RWPE1 (cell line): ENCODE measurements at places on chromosomes 2 and 18.

DNA sequence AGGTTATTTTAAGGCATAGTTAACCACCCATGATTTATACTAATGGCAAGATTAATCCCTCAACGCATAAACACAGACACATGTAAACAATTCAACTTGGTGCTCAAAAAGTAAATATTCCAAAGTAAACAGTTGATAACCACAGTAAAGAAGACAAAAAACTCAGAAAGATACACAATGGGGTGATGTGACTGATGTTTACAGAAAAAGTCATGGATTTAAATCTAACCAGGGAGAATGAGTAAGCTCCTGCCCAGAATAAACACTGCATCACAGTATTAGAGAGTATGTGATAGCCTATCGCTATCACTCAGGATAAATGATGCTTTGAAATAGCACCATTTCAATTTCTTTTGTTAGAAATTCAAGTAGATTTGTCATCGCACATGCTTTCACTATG, 49.3 kb downstream of the HIBCH start:
- DNase-seq, result no peak

GRCh38 chr2:240129731-240130392, 6.2 kb downstream of the COPS9 start:
- no peak for DNase-seq

GRCh38 chr18:56726906-56727305, 75.7 kb downstream of the WDR7 start:
- DNase-seq, result no peak

DNA sequence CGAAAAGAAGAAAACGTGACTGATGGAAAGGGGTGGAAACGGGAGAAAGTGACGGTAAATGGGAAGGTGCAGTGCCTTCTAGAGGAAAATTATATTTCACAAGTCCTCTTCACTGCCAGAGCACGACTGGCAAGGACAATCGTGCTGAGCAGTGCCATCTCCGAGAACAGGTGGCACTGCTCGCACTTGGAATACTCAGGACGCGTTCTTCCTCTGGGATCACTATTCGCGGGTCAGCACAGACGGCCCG, 364 bp downstream of the STAT1 start:
- no peak for DNase-seq

- no peak for DNase-seq
Observed at GRCh38 chr2:139514951-139515350, 734.8 kb upstream of the NXPH2 start.

DNA sequence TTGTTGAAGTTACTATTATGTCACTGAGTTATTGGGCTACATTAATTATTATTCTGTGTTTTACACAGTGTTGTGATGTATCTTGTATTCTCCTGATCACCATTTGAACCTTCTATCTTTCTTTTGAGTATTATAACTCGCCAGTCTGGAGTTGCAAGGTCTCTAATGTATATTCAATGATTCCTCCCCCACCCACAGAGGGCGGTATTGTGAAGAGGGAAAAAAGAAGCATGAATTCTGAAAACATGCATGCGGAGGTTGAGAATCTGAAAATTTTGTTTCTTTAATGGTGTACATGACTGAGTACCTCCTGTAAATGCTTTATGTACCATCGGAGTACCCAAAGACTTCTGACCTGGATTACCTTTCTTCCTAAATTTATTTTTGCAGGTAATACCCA, 266.6 kb downstream of the NR4A2 start:
- DNase-seq, result no peak

DNA sequence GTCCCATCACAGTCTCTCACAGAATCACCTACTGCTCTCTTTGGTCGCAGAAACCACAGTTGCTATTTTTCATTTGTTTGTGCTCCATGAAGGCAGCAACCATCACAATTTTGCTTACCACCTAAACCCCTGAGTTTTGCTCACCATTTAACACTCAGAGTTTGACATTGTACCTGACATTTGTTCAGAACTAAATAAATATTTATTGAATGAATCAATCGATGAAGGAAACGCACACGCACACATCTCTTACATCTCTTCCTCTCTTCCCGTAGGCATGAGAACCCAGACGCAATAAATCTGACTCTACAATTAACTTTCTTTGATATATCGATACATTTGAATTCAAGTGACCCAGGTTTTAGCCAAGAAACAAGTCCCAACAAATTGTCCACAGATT, 105.5 kb upstream of the RNF152 start:
- DNase-seq, result no peak

- peak; percentile 22 for DNase-seq
Observed at GRCh38 chr18:3062798-3063680, 50.1 kb upstream of the LPIN2 start.

GRCh38 chr2:218402491-218402901, 2.8 kb downstream of the CTDSP1 start:
- no peak for DNase-seq

DNA sequence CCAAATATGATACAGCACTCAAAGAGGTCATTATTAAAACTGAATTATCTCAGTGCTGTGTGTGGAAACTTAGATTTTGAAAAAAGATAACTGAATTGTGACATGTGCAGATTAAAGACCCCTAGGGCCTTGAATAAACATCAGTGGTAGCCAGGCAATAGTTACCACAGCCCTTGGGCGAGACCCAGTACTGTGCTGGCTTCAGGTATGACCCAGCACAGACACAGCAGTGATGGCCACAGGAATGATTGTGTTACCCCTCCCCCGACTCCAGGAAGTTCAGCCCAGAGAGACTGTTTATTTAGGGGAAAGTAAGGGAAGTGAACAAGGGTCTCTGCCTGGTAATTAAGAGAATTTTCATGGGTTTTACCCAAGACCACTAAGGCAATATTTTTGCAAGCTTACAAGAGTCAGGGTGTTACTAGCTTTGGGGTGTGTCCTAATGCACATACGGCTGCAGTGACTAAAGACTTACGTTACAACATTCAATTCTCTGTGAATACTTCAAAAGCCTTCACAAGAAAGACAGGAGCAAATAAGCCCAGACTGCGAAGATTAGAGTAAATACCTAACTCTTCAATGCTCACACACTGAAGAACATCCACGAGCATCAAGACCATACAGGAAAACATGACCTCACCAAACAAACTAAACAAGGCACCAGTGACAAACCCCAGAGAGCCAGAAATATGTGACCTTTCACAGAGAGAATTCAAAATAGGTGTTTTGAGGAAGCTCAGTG, 28.2 kb upstream of the ITGAV start:
- DNase-seq, result no peak

- no peak for DNase-seq
Observed at GRCh38 chr2:9247177-9247576, 40.6 kb downstream of the ASAP2 start.

DNA sequence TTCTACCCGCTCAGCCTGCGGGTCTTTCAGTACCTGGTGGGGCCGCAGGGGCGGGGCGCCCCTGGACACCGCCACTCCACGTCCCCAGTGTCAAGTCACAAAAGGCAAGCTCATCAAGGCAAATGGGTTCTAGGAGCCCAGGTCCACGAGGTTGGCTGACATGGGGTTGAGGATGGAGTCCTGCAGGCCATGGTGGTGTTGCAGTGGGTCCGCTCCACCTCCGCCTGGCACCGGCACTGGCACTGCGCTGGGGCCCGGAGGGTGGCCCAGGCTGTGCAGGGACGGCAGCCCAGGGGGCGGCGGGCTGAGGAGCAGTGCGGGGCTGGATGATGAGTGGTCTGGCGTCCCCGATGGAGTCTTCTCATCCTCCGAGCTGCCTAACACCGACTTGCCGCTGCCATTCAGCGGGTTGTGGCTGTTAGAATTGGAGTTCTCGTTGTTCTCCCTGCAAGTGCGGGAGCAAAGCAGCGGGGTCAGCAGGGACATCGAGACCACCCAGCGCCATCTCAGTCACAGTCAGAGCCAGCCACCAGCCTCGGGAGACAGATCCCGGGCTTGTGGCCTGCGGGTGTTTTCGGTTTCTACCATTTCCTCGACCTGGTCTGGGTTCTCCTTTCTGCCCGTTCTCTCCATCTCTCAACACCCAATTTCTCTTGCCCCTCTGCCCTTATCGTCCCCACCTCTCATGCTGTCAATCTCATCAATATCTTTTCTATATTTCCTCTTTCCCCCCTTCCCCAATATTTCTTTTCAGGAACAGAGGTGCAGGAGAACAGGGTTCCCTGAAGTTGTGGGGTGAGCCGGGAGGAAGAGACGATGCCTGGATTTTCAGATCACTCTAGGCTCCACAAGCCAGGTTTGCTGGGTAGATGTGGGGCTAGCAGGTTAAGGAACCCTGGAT, 3.0 kb downstream of the SIX2 start:
- no peak for DNase-seq

DNA sequence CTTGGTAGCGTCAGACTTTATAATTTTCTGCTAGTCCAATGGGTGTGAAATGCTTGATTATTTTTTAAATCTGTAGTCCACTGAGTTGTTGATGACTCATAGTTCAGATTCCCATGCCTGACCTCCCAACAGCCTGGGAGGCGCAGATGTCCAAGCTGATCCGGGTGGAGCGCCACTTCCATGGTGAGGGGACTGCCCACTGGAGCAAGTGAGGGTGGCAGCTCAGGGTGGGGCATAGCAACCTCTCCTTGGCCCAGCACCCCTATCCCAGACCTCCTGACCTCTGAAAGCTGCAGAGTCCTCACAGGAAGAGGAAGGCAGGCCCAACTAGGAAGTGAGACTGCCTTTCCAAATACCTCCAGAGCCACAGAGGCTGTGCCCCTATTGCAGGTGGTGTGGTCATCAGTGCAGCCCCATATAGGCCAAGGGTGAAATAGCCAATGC, 4.4 kb downstream of the MAL start:
- DNase-seq, result no peak

DNA sequence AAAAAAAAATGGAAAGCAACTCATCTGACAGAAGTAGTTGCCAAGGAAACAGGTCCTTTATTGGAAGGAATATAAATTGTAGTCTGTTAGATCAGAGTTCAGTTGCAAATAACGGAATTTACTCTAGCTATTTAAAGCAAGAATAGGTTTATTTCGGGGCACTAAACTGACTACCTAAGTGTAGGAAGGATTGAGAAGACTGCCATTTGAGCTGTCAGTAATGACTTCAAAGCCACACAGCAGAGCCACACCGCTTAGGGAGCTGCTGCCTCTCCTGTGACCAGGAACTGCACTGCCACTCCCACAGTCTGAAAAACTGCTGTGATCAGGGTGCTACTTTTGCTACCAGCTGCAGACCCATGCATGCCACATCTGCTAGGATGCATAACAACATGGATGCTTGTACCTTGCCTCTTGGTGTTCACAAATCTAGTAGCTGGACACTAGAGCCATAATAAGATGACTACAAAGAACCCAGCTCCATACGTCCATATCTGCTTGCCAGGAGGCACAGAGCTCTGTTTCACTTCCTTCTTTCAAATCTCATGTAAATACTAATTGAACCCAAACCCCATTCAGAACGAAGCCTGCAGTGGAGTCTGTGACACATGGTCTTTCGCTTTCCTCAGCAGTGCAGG, 2.2 kb downstream of the DSG2 start:
- no peak for DNase-seq

GRCh38 chr2:55581435-55581834, 36.0 kb downstream of the PPP4R3B start:
- DNase-seq, result no peak

DNA sequence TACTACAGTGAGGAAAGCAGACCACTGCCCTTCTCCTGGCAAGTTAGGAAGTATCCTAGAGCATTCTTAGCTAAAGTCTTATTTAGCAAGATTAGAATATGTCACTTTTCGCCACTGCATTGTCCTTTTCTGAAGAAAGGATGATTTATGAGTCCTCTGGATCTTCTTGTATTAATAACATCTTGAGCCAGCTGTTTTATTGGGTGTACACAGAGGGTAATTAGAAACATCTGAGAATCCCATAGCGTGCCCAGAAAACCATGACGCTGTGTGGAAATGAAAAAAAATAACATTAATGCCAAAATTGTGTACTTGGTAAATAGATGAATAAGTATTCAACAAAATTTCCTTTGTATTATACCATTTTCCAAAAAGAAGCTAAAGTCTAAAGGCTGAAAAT, 198.7 kb downstream of the LTBP1 start:
- no peak for DNase-seq

DNA sequence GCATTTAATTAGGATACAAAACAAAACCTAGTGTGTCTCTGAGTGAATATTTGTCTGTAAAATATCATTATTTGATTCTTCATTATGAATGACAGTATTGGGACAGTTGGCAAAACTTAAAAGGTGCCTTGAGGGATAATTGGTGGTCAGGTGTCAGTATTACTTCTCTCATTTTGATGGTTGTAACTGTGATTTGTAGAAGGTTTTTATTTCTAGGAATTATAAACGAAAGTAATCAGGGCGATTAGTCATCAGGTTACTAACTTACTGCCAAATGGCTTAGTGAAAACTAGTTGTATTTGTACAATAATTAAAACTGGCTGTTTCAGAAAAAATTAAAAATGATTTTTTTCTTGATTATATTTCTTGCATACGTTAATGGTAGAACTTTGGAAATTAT, 117.6 kb downstream of the BIRC6 start:
- no peak for DNase-seq

- DNase-seq, result no peak
Observed at GRCh38 chr2:225614915-225615314, 215.4 kb downstream of the NYAP2 start.

DNA sequence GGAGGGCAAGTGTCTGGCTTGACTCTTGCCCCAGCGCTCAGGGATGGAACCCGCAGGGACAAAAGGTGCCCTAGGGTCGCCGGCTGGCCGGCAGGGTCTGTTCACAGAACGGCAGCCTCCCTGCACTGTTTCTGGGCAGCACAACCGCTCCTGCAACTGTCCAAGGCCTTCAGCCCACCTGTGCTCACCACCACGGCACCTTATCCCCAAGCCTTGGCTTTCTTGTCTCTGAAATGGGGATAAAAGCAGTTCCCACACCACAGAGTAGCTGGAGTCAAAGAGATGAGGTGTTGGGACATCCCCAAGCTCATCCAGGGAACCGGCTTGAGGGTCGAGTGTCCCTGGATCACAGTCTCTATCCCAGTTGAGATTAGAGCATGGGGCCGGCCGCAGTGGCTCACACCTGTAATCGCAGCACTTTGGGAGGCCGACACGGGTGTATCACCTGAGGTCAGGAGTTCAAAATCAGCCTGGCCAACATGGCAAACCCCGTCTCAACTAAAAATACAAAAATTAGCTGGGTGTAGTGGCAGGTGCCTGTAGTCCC, 4.7 kb downstream of the SNORC start:
- no peak for DNase-seq

- peak; percentile 49 for DNase-seq
Observed at GRCh38 chr2:152525277-152525838, 190.4 kb downstream of the FMNL2 start.

DNA sequence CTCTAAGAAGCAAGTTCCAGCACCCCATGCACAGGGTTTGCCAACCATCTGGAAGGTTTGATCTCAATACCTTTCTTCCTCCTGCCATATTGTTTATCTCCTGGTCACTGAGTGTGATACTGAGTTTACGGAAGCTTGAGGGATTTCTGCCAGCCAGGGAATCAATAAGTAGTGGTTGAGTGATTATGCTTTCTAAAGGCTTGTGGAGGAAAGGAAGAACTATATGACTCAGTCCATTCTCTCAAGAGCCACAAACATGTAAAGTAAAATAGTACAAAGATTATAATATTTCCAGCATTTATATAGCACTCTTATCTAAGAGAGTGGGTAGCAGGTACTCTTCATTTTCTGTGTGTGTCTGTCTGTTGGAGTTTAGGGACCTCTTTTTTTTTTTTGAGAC, 49.2 kb downstream of the SLC4A3 start:
- DNase-seq, result no peak
